ENCODE measurements at places on chromosomes 11 and 22. TPM values are rescaled to one million over a fixed set of nuclear protein-coding genes. Genes with fewer than 3 reads are reported as not detected.

DNA sequence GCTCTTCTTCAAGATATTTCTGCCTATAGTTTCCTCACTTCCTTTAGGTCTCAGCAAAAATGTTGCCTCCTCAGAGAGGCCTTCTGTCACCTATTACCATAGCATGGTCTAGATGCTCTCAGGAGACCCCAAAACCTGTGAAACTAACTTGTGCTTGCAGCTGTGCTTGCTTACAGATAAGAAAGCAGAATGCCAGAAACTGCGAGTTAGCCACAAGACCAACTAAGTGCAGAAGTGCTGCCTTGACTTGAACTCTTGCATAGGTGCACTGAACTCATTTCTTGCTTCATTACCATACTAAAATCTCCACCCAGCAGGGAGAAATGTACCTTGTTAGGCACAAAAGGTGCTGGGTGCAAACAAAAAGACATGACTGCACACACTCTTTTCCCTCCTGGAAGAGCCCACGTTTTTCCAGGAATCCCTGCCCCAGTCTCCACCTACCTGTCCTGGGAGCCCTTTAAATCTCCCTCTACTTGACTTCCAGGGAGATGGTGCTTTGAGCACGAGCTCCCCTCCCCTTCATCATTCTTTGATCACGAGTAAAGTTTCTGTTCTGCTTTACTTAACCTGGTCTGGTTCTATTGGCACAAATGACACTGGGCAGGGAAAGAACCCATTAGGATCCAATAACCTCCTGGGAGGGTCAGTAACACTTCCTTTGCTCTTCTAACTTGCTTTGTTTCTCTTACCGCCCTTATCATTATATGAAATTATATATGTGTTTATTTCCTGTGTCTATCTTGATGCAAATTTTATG, 137.7 kb upstream of the DDI1 start:
- H3K4me1 ChIP-seq, result peaks cover 4% of the 10 kb centered on the region
- 0 out of 2 replicates have a peak, but pooled peaks cover 5% of the 10 kb centered on the region for H3K36me3 ChIP-seq
- no peak overlapping the region for H3K27ac ChIP-seq

DNA sequence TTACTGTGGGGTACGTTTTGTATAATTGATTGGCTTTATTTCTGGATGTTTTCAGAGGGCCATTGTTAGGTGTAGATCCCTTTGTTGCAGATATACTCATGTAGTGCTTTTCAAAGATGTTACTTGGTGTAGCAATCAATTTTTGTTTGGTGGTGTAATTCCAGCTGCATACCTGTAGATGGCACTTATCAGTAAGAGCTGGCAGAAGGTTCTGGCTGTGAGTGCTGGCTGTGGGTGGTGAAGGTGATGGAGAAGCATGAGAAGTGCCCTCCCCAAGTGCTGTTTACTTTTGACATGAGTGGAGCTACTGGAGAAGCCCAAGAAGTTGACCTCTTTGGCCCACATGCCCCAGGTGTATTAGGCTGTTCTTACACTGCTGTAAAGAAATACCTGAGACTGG, 1074.9 kb downstream of the FAM181B start:
- no peaks in the 10 kb centered on the region for H3K4me1 ChIP-seq
- H3K4me3 ChIP-seq, result no peak overlapping the region
- peak; percentile 31 for DNase-seq
- H3K27me3 ChIP-seq, result peaks cover 19% of the 10 kb centered on the region
- no peak overlapping the region for H3K27ac ChIP-seq

DNA sequence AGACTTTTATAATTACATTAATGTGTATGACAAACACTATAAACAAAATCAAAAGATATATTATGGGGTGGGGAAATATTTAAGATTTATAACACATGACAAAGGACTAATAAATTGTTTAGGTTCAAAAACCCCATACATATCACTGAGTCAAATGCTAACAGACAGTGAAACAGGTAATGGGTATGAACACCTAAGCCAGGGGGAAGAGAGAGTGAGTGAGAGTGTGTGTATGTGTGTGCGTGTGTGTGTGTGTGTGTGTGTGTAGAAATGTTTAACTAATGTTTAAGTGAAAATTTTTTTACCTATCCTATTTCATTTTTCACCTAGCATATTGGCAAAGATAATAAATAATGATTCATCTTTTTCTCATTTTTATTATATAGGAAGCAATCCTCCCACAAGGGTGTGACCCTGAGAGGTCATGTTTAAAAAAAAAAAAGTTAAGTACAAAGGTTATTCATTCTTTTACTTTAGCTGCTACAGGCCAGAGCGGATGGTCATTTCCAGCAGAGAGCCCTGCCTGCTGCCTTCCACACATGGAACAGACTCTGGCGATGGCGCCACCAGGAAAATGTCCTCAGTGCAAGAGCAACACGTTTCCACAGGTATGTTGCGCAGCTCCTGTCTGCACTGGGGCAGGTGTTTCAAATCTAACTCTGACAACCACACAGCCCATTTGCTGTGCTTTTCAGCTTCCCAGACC, 72.9 kb downstream of the PISD start:
- DNase-seq, result no peak
- no peaks in the 10 kb centered on the region for H3K27me3 ChIP-seq
- peaks cover 22% of the 10 kb centered on the region for H3K36me3 ChIP-seq
- H3K4me1 ChIP-seq, result no peaks in the 10 kb centered on the region
- H3K4me3 ChIP-seq, result no peak overlapping the region

- no peaks in the 10 kb centered on the region for H3K27me3 ChIP-seq
- H3K36me3 ChIP-seq, result peaks cover 10% of the 10 kb centered on the region
Measured at GRCh38 chr22:35392357-35392756, 7.6 kb upstream of the MCM5 start.

UCP3 gene
- total RNA-seq, result 0.55 TPM
